ENCODE measurements at places on chromosomes 12 and 14. TPM values are rescaled to one million over a fixed set of nuclear protein-coding genes. Genes with fewer than 3 reads are reported as not detected.

DNA sequence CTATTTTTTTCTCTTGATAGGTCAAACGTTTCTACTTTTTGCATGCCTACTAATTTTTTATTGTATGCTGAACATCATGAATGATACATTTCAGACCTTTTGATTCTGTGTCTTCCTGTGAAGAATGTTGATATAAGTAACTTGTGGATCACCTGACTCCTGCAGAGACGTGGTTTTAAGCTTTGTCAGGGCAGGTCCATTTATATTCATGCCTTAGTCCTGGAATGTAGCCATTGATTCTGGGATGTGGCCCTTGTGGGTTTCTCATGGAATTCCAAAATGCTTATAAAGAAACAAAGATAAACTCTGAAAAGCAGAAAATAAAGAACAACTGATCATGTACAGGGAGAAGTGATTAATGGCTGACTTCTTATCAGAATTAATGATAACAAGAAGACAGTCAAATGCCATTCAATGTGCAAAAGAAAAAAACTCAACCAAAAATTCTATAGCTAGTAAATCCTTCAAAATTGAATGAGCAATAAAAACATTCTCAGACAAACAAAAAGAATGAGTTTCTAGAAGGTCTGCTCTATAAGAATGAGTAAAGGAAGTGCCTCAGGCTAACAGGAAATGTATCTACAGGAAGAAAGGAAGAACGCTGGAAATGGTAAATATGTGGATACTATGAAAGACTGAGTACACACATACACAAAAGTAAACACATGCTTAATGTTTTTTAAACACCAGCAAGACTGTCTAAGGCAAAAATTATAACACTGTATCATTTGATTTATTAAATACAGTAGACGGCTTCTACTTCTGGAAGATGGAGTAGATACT, 284.8 kb upstream of the DIO3 start:
- DNase-seq, result no peak

DNA sequence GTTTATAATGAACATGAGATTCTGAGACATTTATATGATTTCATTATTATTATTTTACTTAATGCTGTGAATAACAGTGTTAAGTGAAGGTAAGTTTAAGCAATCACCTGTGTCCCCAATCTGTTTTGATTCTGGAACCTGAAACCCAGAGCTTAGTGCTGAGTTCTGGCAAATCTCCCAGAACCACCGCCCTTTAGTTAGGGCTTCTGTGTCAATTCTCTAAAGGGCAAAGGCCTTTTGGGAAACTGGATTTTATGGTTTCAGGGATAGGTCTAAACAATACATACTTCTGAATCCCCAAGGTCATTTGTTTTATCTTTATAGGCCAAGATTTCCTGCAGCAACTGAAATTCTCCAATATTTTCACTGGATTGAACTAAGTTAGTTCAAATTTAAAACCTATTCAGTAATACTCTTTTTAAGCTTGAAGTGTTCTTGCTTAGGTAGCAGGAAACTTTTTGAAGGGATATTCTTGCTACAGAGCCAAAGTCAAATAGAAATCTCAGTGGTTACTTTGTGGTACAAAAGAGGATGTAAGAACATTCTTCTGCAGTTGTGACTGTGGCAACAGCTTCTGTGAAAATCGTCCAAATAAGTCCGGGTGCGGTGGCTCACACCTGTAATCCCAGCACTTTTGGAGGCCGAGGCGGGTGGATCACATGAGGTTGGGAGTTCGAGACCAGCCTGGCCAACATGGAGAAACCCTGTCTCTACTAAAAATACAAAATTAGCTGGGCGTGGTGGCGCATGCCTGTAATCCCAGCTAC, 10.0 kb upstream of the PKP2 start:
- no peak for DNase-seq

DNA sequence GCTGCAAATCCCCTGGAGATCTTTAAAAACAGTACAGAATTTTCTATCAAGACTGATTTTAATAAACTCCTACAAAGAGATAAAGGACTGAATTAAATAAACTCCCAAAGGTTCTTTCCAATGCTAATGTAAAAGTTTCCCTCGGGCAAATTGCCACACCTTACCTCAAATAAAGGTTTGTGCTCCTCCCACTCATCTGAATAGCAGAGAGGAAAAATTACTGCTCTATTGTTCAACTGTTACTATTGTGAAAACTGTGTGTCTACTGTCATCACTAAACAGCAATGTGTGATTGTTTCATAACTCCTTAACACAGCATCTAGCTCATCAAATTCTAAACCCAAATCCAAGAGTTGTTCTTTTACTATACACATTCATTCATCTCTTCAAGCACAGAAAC, 3.2 kb downstream of the SPTLC2 start:
- DNase-seq, result no peak

GRCh38 chr12:16303939-16304338, 26.5 kb upstream of the SLC15A5 start:
- no peak for DNase-seq

DNA sequence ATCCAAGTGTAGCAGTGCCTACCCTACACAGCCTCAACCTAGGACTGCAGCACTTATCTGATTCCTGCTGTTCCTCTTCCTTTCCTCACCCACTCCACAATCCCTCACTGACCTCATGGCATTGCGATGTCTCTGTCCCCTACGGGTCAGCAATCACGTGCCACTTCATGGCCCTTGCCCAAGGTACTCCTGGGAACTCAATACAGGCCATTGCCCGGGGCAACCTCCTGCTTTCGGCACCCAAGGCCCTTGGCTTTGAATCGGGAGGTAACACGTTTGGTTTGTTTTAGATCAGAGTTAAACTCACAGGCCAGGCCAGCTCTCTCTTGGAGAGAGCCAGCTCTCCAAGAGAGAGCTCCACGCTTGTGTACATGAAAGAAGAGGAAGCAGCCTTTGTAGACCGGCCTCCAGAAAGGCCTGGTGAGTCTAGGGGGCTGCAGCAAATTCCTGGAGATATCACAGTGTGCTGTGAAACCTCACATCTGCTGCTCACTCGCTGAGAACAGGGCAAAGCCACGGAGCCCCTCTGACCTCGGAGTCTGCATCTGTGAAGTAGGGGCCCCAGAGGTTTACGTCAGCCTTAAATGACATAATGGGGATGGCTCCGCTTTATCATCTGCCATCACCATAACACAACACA, 12.2 kb downstream of the CLMN start:
- DNase-seq, result no peak

GRCh38 chr14:68782091-68782981, 10.5 kb downstream of the ZFP36L1 start:
- DNase-seq, result no peak

NKX2-1 gene
- total RNA-seq, result not detected

Data from prostate gland (tissue), 2 donors.